NCI-H1048 (cell line): ENCODE measurements at places on chromosomes 2 and 18.

DNA sequence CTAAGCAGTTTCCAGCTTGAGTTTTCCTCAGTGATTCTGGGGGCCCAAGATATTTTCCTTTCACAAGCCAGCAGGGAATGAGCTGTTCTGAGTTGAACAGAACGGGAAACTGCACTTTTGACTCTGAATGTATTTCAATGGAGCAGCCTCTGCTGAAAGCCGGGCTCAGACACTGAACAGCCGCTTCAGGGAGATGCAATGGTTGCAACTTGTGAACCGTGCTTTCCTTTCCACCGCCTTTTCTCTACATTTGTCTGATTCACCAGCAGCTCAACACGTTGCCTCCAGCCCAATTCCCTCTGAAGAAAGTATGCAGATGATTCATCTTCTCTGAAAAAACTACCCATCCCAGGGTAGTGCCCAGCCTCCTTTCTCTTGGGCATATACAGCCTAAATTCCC is 119.3 kb upstream of the PKDCC start:
- no peak for DNase-seq

DNA sequence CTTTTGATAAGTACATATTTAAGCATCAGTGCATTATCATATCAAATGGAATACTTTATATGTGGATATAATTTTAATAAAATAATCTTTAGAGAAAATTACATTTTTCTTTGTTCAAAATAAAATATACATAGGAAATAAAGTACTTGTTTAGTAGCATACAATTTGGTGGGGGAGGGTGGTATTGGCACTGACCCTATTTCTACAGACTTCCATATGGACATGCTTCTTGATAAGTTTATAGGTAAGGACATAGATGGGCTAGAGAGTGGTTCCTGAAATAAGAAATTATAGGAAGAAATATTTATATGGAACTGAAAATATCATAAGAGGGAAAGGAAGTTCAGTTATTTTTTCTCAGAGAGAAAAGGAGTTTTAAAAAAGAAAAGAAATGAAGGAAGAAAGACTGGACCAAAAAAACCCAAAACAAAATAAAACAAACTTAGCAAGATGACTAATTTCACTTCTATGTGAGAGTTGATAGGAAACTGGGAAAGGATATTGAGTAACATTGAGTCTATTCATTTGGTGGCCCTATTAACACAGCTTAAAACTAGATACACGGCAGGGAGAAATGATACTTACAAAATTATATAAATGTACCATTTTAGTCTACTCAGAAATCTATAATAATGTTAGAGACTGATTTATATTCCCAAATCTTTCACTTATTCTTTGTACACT is 505.9 kb downstream of the ERBB4 start:
- no peak for DNase-seq

DNA sequence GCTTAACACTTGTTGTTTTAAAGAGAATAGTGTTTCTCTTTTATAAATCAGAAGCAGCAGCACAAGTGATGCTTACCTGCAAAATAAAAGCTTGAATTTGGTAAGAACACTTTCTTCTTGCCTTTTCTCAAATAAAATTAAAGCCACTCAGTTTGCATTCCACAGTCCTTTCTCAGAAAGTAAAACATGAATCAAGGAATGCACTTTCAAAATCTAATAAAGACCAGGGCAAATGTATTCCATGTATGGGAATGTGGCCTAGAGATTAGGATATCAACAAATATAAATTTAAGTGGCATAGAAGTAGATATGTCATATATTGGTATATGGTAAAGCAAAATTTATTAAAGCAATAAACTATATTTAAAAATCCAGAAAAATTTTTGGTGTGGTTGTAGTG is 352.8 kb downstream of the THSD7B start:
- DNase-seq, result no peak

- no peak for DNase-seq
Observed at GRCh38 chr2:160615706-160616105, 122.1 kb upstream of the RBMS1 start.

GRCh38 chr2:165191096-165191728 is 12.6 kb downstream of the SCN3A start:
- DNase-seq, result no peak

DNA sequence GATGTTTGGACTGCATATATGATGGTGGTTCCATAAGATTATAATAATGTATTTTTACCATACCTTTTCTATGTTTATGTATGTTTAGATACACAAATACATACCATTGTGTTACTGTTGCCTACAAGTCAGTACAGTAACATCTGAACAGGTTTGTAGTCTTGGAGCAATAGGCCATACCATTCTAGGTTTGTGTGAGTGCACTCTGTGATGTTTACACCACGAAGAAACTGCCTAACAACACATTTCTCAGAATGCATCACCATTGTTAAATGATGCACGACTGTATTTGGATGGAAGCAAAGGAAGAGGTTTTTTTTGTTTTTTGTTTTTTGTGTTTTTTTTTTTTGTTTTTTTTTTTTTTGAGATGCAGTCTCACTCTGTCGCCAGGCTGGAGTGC is 9.5 kb downstream of the DUSP19 start:
- DNase-seq, result no peak

- no peak for DNase-seq
Observed at GRCh38 chr2:115163572-115163971, 721.1 kb downstream of the DPP10 start.

- DNase-seq, result no peak
Observed at GRCh38 chr2:160062292-160063005, at the start of gene PLA2R1. TSS of gene PLA2R1 (minus strand) at chr2:160062615. CDS start at chr2:160062403, 212 bp downstream.

GRCh38 chr2:240886678-240887609 is 9.0 kb downstream of the MAB21L4 start:
- DNase-seq, result no peak

DNA sequence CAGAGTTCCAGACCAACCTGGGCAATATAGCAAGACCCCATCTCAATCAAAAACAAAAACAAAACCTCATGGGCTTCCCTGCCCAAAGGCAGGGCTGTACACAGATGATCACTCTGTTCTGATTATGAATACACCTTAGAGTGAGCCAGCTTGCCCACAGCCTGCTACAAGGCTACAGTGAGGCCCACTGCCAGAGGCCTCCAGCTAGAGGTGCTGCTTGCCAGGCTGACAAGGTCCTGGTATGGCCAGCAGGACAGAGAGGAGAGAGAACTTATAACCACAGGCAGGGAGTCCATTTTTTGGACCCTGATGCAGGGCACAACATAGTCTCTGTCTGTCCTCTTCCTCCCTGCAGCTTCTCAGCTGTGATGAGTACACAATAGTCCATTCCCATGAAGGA is 41.5 kb downstream of the KANSL3 start:
- DNase-seq, result no peak

- DNase-seq, result no peak
Observed at GRCh38 chr18:24459772-24460171, 665 bp upstream of the HRH4 start.

DNA sequence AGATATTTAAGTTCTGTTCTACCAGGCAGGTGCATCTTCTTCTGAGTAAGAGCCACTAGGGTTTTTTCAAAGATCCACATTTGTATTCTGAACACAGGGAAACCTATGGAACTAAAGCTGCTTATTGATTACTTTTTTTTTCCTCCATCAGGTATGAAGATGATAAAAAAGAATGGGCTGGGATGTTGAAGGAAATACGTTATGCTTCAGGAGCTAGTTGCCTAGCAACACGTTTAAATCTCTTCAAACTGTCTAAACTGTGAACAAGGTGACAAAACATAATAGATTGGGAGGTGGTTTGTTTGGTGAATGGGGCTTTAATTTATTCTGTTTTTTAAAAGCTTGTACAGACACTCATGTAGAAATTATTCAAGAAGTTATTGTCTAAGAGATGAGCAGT is 15.9 kb downstream of the KLHL41 start:
- DNase-seq, result no peak

DNA sequence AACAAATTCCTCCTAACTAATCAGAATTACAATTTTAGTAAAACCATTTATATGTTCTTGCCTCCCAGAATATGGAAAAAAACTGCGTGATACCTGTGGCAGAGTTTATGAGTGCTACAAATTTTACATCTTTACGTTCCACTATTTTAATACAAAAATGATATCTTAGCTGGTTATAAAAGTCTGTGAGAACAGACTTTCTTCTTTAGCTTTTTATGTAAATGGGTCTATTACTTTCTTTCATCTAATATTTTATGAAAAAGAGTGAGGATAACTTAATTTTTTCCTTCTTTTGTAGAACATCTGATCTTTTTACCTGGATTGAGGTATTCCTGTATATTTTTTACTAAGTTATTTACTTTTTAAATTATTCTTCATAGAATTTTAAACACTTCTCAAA is 22.1 kb upstream of the REG3A start:
- DNase-seq, result no peak

GRCh38 chr2:162382278-162382677 is 38.3 kb downstream of the GCA start:
- DNase-seq, result no peak

DNA sequence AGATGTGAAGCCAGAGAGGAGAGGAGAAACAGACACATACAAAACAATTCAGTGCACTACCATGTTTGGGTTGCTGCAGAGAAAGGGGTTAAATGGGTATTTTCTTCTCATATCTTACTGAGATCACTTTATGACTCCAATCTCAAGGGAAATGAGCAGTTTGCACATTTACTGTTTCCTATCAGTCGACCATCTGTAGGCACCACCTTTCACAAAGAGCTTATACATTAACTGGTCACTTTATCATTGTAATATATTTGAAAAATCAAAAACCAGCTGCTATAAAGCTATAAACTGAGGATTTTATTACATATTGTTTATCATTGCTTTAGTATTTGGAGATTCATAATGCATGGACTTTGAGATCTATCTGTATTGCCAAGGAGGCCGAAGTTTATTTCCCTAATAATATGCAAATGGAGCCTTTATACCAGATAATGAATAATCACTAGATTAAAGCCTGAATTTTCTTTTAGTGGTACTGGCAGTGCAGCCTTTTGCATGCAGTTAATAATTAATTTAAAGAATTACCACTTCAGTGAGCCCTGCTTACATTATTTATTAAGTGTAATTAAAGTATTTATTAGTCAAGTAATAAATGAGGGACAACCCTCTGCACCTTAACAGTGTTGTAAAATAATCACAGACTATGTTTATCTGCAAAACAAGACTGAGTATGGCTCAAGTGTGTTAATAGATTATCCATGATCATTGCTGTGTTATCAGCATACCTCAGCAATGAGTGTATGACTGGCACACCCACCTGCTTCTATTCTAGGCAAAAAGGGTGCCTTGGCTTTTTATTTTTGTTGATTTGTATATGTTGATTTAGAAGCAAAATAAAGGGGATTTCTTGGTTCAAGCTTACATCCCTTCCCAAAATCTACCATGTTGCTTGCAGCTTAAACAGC is 167.7 kb upstream of the SLC14A2 start:
- no peak for DNase-seq

DNA sequence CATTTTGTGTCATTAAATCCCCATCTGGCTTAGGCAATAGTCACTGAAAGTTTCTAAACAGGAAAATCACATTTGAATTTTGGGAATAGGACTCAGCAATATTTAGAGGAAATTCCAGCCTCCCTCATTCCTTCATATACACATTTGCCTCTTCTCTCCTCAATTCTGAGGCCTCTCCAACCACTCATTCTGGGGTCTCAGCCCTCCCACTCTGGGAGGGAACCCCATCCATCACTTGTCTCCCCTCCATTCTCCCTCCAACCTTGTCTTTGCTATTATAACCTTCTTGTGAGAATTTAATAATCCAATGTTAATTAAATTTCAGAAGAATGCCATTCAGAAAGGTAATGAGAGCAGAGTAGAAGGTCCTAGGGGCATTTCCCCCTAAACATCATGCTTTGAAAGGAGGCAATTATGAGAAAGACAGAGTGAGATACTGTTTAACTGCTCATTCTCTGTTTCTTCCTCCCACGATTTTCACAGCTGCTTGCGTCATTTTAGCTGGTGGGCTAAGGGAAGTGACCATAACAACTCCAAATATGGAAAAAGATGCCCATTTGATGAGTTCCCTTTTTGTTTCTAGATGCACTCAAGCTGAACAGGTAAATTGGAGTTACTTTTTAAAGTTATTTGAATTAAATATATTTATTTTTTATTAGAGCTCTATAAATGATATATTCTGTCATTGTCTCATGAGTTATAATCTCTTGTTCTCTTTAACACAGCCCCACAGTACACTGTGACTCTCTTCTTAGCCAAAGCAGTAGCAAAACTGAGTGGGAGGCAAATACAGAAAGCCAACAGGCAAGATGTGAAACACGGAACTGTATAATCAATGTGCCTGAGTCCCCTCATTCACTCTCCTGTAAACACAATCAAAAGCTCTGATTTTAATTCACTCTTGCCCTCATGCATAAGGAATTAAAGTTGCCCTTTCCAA is 135.1 kb downstream of the DLGAP1 start:
- no peak for DNase-seq

DNA sequence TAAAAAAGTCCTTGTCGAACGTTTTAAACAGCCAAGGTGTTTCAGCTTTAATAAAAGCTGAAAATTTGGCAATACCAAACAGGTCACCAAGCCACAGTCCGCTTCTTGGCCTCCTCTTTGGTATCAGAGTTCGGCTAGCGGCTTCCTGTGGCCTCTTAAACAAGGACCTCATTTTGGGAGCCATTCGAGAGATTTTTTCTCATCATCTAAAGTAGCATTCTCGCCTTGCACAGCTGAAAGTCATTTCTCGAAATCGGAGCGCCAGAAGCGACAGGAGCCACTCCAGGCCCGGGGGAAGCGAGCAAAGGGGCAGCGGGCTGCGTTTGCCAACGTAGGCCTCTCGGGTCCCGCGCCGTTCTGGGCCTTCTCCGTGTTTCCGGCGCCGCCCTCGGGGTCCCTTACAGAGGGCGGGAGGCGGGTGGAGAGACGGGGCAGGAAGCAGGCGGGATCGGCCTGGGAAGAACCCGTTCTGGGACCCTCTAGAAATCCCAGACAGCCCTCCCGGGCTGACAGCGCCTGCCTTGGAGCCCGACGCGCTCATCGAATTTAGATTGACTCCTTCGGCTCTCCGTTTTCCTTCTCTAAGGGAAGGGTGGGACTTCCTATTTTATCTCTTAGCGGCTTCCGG is 522 bp upstream of the ZNF407 start:
- DNase-seq, result no peak

- no peak for DNase-seq
Observed at GRCh38 chr2:187573722-187574121, 19.5 kb upstream of the TFPI start.

- no peak for DNase-seq
Observed at GRCh38 chr18:63787673-63788072, 12.5 kb downstream of the SERPINB7 start.

DNA sequence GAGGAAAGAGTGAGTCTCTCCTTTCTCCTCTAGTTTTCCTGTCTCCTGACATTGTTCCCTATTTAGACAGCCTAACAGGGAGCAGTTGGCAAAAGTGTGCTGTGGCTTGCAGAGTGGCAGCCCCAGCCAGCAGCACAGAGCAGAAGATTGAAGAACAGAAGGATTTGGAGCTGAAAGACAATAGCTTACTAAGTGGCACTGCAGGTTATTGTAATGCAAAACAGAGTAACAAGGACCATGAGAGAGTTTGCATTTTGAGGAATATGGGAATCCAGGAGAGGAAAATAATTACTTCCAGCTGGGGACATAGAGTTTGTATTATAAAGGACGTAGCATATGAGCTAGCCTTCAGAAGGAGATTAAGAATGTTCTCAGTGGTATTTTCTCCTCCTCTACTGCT is 342.4 kb downstream of the AKAIN1 start:
- no peak for DNase-seq
